ENCODE measurements at places on chromosomes 1 and 21.

GRCh38 chr1:15157524-15158399 lies 4.2 kb downstream of the TMEM51 start:
- DNase-seq: no peak

DNA sequence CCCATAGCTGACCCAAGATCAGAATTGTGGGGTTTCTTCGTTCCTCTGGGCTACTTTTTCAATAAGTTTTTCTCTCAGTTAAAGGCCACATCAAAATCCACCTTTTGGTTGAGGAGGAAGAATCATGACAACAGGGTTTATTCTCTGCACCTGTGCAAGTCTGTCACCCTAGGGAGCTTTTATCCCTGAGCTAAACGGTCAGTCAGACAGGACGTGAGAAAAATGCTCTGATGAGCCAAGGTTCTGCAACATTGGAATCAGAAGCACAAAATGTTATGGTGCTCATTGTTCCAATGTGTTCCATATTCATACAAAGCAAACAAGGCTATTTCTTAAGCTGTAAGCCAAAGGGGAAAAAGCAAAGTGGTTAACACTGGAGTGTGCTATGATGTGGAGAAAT lies 7.4 kb upstream of the ERICH3 start:
- DNase-seq: no peak

DNA sequence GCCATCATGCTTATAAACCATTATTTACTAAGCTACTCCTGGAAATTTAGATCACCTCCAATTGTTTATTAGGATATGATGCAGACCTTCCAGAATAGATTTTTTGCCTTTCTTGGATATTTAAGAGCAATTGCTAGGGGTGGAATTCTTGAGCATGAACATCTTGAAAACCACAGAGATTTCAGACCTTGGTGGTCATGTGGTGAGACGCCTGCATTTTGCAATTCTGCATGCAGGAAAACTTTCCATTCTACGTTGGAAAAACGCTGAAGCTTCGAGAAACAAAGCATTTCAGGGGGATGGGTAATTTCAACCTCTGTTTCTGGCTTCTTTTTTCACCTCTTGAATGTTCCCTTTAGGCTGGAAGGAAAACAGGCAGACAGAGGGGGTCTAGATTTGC lies 596.3 kb downstream of the KIF26B start:
- no peak for DNase-seq

- DNase-seq: no peak
Measured at GRCh38 chr1:7657287-7658016, 113.6 kb upstream of the VAMP3 start.

Data from right forelimb (tissue), 1 donor.